ENCODE measurements at places on chromosomes 2 and 18.

GRCh38 chr2:65550246-65550645 is 117.8 kb upstream of the SPRED2 start:
- no peak for DNase-seq

GRCh38 chr18:3716116-3716660 is 266.2 kb downstream of the TGIF1 start:
- no peak for DNase-seq

- DNase-seq: no peak
These were observed 1.3 kb upstream of the USP34 start for GRCh38 chr2:61471905-61472805.

- DNase-seq: no peak
These were observed 62.4 kb upstream of the LTBP1 start for GRCh38 chr2:32884346-32884745.

DNA sequence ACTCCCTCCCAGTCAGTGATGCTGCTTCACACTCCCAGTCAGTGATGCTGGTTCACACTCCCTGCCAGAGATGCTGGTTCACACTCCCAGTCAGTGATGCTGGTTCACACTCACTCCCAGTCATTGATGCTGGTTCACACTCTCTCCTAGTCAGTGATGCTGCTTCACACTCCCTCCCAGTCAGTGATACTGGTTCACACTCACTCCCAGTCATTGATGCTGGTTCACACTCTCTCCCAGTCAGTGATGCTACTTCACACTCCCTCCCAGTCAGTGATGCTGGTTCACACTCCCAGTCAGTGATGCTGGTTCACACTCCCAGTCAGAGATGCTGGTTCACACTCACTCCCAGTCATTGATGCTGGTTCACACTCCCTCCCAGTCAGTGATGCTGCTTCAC is 34.3 kb upstream of the KCNG2 start:
- DNase-seq: no peak

DNA sequence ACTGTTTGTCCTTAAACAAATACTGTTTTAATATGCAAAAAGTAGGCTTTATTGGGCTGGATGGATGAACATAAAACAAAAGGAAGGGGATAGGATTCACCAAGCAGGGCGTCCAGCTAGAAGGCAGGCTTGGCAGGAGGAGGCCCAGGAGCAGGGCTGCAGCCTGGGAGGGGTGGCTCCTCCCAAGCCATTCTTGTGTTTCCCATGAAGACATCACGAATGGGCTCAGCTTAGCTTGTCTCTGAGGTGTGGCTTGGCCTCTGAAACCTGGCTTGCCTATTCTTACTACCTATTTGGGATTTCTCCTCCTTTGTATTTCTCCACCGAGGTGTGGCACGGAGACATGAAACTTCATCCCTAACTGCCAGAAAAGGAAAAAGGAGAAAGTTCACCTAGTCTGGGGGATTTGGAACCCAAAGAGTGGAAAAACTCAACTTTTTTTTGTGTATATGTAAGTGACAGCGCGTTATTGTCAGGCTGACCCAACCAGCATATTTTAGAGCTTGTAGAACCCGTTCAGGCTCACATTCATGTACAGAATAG is 481.9 kb upstream of the SPRED2 start:
- DNase-seq: no peak

GRCh38 chr2:240563951-240564560 is 3.9 kb downstream of the DUSP28 start:
- no peak for DNase-seq

DNA sequence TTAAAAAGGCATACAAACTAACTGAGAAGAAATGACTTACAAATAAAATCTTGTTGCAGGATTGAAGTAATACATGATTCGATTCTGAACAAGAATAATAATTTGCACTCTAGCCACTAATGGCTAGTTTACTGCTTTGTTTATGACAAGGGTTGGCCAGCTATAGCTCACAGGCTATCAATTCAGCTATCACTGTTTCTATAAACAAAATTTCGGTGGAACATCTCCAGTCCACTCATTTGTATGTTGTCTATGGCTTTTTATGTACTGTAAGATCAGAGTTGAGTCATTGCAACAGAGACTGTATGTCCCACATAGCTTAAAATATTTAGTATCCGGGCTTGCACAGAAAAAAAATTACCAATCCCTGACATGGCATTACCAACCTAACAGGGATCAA is 543.7 kb upstream of the CNTNAP5 start:
- no peak for DNase-seq

GRCh38 chr2:8997108-8997507 is 6.4 kb downstream of the MBOAT2 start:
- DNase-seq: no peak

DNA sequence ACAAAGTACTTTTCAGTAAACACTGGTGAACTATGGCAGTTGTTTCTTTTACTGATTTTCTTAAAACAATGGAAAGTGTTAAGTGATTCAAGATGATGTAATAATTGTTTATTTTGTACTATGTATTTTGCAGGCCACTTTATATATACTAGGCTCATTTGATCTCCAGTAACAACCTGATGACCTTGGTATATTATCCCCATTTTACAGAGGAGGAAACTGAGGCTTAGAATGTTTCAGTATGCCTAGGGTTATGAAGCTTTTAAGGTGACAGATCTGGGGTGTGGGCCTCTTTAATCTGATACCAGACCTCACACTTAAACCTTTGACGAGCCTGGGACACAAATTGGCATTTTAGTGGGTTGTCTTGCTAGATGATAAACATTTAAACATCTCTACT is 63.2 kb downstream of the ITGB1BP1 start:
- DNase-seq: no peak
